Tibial nerve (tissue), 4 donors: ENCODE measurements at places on chromosomes 7 and 10. TPM values are rescaled to one million over a fixed set of nuclear protein-coding genes. Genes with fewer than 3 reads are reported as not detected.
A peak's percentile ranks its signal among the peaks of the same experiment; 100 is the strongest.

The PRR15 gene
- 6.6 TPM for total RNA-seq

DNA sequence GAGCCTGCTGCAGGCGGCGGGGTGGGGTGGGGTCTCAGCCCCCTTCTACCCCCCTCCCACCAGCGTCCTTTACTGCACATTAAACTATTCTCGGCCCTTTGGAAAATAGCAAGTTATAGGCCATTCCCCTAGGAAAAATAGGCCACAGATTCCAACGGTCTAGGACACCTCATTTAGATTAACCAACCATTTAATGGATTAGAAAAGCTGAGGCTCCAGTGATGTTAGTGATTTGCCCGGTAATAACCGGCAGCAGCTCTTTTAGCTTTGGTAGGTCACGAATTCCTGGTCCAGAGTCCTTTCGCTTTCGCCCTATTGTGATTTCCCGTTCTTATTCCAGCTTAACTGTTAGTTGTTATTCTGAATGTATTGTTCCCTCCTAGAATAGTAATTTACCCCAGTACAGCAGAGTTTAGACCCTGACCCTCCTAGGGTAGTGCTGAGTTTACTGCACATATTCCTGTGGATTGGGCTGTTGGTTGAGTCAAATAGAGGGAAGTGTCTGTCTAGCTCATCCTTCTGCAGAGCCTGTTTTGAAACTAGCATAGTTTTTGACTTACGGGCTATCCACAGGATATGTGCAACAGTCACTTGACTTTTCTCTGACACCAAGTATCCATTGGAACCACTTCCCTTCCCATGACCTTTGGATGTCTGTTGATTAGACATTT lies 754 bp downstream of the GSTO1 start:
- H3K4me3 ChIP-seq = peak overlapping the region; percentile 92
- H3K36me3 ChIP-seq = peaks cover 26% of the 10 kb centered on the region
- DNase-seq = no peak

- H3K4me1 ChIP-seq = peaks cover 16% of the 10 kb centered on the region
- DNase-seq = no peak
- peak overlapping the region; percentile 97 for H3K4me3 ChIP-seq
- no peaks in the 10 kb centered on the region for H3K36me3 ChIP-seq
- no peaks in the 10 kb centered on the region for H3K27me3 ChIP-seq
- peak overlapping the region; percentile 93 for H3K27ac ChIP-seq
Observed at GRCh38 chr10:91799612-91799975, 1.4 kb downstream of the TNKS2 start.

The LRRC18 gene
- not detected for total RNA-seq

The FZD8 gene
- 10.0 TPM for total RNA-seq

DNA sequence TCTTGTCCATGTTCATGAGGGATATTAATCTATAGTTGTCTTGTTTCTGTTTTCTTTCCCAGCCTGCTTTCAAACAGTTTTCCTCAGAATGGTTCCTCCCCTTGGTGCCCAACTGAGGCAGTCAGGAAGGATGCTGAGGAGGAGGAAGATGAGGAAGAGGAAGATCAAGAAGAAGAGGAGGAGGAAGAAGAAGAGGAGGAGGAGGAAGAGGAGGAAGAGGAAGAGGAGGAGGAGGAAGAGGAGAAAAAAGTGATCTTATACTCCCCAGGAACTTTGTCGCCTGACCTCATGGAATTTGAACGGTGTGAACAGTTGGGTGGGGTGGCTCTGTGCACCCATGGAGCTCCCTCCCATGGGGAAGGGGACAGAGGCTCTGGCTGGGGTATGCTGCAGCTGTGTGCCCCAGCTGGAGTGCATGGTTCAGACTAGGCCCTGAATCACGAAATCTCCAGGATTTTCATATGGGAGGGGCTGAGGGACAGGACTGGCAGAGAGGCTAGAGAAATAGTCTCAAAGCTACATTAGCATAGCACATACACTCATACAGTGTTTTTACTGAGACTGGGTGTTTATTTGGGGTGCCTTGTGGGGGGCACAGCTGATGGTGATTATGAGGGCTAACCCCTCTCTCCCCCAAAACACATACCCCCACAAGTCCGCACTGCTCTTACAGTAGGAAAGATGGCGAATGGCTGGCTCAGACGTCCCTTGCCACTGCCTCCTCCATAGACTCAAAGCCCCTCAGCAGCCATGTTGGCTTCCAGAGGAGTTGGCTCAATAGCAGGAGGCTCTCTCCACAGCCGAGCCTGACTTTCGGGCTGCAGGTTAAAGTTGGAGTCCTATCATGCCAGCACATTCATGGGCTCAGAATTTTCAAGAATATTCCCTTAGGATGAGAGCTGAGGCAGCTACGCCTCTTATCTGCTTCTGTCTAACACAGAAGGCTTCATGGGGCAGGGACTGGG lies 11.9 kb downstream of the STRA8 start:
- H3K36me3 ChIP-seq = no peaks in the 10 kb centered on the region
- no peaks in the 10 kb centered on the region for H3K27me3 ChIP-seq
- no peak overlapping the region for H3K4me3 ChIP-seq
- no peaks in the 10 kb centered on the region for H3K4me1 ChIP-seq
- no peak for DNase-seq

- no peaks in the 10 kb centered on the region for H3K27me3 ChIP-seq
- no peak for DNase-seq
- no peaks in the 10 kb centered on the region for H3K4me1 ChIP-seq
- no peak overlapping the region for H3K27ac ChIP-seq
- no peak overlapping the region for H3K4me3 ChIP-seq
Observed at GRCh38 chr10:80277016-80277415, 12.4 kb downstream of the MAT1A start.

DNA sequence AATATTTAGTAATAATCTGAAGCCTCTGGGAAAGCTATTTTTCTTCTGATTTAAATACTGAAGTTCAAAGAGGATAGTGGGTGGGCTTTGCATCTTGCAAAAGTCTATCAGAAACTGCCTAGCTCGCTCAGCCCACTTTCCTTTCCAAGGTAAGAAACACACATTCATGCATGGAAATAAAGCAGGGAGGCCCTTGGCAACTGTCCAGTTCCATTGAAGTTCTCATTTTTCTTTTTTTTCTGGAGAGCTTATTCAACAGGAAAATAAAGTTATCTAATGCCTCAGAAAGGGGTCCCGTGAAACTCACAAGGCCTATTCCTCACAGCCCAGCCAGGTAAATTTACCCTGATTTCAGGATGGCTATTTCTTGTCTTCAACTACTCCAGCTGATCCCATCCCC lies 654.9 kb downstream of the KCNMA1 start:
- H3K27ac ChIP-seq = no peak overlapping the region
- DNase-seq = no peak
- H3K4me3 ChIP-seq = no peak overlapping the region
- no peaks in the 10 kb centered on the region for H3K4me1 ChIP-seq
- H3K36me3 ChIP-seq = no peaks in the 10 kb centered on the region

DNA sequence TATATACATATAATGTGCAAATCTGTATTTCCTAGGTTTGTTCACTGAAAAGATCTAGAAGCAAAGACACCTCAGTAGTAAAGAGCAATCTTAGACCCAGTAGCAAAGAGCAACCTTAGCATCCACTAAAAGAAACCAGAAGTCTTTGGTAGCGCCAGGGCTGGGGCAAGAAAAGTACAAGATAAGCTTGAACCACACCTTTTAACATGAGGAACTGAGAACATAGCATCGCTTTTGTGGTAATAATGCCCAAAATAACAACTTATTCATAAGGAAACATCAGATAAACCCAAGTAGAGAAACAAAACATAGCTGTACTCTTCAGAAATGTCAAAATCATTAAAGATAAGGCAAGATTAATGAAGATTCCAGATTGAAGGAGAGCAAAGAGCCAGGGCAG lies 173.4 kb downstream of the IMMP2L start:
- no peaks in the 10 kb centered on the region for H3K27me3 ChIP-seq
- no peak overlapping the region for H3K4me3 ChIP-seq
- H3K4me1 ChIP-seq = peaks cover 57% of the 10 kb centered on the region
- no peak overlapping the region for H3K27ac ChIP-seq

DNA sequence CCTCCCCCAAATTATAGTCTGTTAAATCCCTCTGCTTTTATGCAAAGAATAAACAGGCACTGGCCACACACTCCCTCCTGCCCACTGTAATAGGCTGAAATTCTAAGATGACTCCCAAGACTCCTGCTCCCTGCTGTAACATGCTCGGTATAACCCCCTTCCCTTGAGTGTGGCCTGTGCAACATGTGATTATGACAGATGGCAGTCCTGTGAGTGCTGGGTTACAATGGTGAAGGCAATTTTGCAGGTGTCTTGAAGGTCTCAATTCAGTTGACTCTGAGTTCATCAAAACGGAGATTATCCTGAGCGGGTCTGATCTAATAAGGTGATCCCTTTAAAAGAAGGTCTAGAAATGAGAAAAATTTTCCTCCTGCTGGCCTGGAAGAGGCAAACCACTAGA lies 55.9 kb downstream of the CREB3L2 start:
- no peak overlapping the region for H3K4me3 ChIP-seq
- H3K27ac ChIP-seq = no peak overlapping the region
- H3K4me1 ChIP-seq = peaks cover 92% of the 10 kb centered on the region
- no peak for DNase-seq
- no peaks in the 10 kb centered on the region for H3K36me3 ChIP-seq

The NET1 gene
- total RNA-seq = 79.1 TPM

- no peak overlapping the region for H3K4me3 ChIP-seq
- no peak overlapping the region for H3K27ac ChIP-seq
- no peaks in the 10 kb centered on the region for H3K36me3 ChIP-seq
- H3K27me3 ChIP-seq = no peaks in the 10 kb centered on the region
- H3K4me1 ChIP-seq = no peaks in the 10 kb centered on the region
- no peak for DNase-seq
Observed at GRCh38 chr7:31384466-31384865, 43.9 kb upstream of the NEUROD6 start.

DNA sequence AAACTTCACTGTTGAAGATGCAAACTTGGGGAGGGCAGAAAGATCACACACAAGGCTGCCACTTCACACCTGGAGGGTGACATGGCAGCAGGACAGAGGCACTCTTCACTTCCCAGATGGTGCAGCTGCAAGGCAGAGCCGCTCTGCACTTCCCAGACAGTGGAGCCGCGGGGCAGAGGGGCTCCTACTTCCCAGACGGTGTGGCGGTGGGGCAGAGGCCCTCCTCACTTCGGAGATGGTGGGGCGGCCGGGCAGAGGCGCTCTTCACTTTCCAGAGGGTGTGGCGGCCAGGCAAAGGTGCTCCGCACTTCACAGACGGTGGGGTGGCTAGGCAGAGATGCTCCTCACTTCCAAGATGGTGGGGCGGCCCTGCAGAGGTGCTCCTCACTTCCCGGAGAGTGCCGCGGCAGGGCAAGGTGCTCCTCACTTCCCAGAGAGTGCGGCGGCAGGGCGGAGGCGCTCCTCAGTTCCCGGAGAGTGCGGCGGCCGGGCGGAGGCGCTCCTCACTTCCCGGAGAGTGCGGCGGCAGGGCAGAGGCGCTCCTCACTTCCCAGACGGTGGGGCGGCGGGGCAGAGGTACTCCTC lies 58.3 kb upstream of the PPP1R9A start:
- H3K4me3 ChIP-seq = no peak overlapping the region
- H3K27ac ChIP-seq = no peak overlapping the region
- no peak for DNase-seq

The PARD3 gene
- 60.3 TPM for total RNA-seq

GRCh38 chr10:67790534-67791408 lies 47.2 kb downstream of the DNAJC12 start:
- no peaks in the 10 kb centered on the region for H3K36me3 ChIP-seq
- H3K27ac ChIP-seq = no peak overlapping the region
- H3K4me1 ChIP-seq = no peaks in the 10 kb centered on the region
- no peak for DNase-seq
- H3K27me3 ChIP-seq = no peaks in the 10 kb centered on the region
- no peak overlapping the region for H3K4me3 ChIP-seq

The FOXI2 gene
- total RNA-seq = 0.59 TPM

The SFTPA2 gene
- total RNA-seq = 5.7 TPM

DNA sequence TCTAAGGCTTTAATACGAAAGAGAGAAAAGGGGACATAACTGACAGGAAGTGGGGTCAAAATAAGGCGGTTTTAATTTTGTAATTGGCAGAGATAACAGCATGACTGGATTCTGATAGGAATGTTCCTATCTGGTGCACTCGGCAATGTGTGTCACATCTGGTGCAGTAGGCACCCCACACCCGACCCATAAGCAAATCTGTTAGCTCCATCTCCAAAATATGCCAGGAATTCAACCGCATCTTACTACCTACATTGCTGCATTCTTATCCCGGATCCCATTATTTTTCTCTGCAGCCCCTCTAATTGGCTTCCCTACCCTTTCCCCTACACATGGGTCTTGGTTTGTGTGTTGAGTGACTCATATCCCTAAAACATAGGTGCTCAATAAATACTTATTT lies 19.1 kb upstream of the GALNT11 start:
- H3K36me3 ChIP-seq = no peaks in the 10 kb centered on the region
- DNase-seq = no peak
- H3K4me1 ChIP-seq = no peaks in the 10 kb centered on the region
- H3K27me3 ChIP-seq = no peaks in the 10 kb centered on the region

GRCh38 chr7:127948930-127949329 lies 82.3 kb downstream of the LRRC4 start:
- no peaks in the 10 kb centered on the region for H3K36me3 ChIP-seq
- no peaks in the 10 kb centered on the region for H3K27me3 ChIP-seq
- no peak overlapping the region for H3K4me3 ChIP-seq
- no peak for DNase-seq
- H3K4me1 ChIP-seq = no peaks in the 10 kb centered on the region
- no peak overlapping the region for H3K27ac ChIP-seq

GRCh38 chr7:21550821-21551531 lies 8.1 kb downstream of the DNAH11 start:
- no peaks in the 10 kb centered on the region for H3K36me3 ChIP-seq
- no peaks in the 10 kb centered on the region for H3K27me3 ChIP-seq
- no peak overlapping the region for H3K27ac ChIP-seq
- DNase-seq = no peak
- no peak overlapping the region for H3K4me3 ChIP-seq

DNA sequence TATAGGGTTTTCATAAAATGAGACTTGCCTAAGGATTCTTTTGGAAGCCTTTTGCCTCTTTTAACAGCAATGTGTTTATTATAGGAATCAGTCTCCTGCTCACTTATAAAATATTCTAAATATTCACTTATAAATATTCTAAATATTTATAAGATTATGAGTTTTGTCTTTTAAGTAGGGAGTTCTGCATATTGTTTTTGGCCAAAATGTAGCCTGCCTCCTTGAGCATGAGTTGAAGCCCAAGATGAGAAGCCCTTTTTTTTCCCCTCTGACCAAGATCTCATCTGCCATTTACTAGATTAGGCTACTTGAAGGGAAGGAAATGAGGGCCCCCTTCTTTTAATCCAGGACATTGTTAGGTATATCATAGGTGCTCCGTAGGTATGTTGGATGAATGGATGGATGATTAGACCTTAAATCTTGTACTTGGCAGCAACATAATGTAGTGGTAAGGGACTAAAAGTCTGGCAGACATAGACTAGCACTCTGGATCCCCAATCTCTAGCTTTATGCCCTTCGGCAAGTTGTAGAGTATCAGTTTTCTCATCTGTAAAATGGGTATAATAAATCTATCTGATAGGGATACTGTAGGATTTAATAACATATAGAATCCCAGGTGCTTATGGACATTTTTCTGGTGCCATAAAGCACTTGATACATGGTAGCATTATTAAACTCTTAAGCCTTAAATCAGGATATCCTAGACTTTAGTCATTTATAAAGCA lies 59.1 kb downstream of the ARID5B start:
- no peak overlapping the region for H3K4me3 ChIP-seq
- H3K27me3 ChIP-seq = no peaks in the 10 kb centered on the region
- H3K27ac ChIP-seq = no peak overlapping the region
- H3K4me1 ChIP-seq = no peaks in the 10 kb centered on the region
- no peaks in the 10 kb centered on the region for H3K36me3 ChIP-seq

GRCh38 chr10:111373696-111374095 lies 296.9 kb downstream of the ADRA2A start:
- H3K27ac ChIP-seq = no peak overlapping the region
- H3K4me1 ChIP-seq = no peaks in the 10 kb centered on the region
- no peaks in the 10 kb centered on the region for H3K27me3 ChIP-seq
- no peaks in the 10 kb centered on the region for H3K36me3 ChIP-seq
- H3K4me3 ChIP-seq = no peak overlapping the region

The FAM25G gene
- not detected for total RNA-seq

The GPR26 gene
- not detected for total RNA-seq

The TNS3 gene
- 142 TPM for total RNA-seq

The FKBP6 gene
- total RNA-seq = not detected
